Lung (tissue), 17 donors: ENCODE measurements at places on chromosomes 1 and 21.

DNA sequence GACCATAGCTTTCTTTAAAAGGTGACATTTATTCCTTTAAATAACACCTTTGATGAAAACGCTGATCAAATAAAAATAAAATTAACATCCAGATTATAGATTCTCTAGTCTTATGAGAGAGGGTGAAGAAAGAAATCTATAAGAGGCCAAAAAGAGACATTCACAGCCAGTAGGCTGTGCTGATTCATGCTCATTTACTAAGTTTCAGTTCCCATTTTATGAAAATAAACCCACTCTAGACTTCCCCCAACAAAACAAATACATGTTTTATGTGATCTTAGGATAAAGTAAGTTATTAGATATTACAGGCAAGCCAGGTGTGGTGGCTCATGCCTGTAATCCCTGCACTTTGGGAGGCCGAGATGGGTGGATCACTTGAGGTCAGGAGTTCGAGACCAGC is 21.1 kb downstream of the ESRRG start:
- no peak for DNase-seq

DNA sequence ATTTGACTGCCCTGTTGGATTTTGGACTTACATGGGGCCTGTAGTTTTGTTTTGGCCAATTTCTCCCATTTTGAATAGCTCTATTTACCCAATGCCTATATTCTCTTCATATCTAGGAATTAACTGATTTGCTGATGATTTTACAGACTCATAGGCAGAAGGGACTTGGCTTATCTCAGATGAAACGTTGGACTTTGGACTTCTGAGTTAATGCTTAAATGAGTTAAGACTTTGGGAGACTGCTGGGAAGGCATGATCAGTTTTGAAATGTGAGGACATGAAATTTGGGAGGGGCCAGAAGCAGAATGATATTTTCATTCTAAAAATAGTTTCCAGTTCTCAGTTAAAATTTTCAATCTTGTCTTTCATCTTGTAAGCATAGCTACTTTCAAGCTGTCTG is 222.3 kb downstream of the COP1 start:
- DNase-seq = no peak

DNA sequence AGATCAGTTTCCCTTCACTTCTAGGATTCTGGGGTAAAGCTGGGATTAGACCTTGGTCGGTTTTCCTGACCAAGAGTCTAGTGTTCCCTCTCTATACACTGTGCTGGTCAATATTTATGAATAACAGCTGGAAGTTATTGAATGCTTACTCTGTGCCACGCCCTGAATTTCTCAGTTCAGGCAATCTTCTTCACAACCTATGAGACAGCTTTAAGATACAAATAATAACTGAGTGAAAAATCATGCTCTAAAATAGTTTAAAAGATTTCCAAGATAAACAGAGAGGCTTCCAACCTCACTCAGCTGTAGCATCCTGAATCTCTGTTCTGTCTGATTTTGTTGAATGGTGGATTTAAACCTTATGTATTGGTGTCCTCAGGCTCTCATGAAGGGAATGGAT is 72.2 kb downstream of the GNG12 start:
- DNase-seq = no peak

DNA sequence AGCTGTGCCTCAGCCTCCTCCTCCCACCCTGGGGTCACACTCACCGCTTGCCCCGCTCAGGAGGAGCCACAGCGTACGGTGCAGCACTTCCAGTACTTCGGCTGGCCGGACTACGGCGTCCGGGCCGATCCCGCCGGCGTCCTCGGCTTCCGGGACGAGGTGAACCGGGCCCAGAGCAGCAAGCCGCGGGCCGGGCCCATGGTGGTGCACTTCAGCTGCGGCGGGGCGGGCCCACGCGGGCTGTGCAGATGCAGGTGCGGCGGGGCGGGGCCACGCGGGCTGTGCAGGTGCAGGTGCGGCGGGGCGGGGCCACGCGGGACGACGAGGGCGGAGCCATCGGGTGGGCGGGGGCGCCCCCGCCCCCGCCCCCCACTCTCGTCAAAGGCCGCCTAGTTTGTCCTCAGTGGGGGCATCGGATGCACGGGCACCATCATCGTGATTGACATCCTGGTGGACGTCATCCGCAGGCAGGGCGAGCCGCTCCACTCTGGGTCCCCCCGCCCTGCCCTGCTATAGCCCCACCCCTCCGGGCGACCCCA is 5.5 kb downstream of the RNF223 start:
- DNase-seq = no peak

DNA sequence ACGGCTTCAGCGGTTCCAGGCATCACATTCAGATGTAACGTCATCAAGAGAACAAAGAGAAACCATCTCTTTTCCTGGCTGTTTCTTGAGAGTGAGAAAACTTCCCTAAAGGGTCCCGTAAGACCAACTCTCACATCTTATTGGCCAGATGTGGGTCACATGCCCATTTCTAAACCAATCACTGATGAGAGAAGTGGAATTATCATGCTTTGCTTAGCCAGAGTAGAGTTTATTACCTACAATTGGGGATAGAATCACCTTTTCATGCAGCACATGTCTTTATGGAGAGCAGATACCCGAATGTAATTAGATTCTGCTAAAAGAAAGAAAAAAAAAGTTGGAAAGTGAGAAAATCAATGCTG is 54.4 kb downstream of the LYPLAL1 start:
- no peak for DNase-seq

- DNase-seq = no peak
Observed at GRCh38 chr1:232438476-232438875, 191.5 kb downstream of the SIPA1L2 start.

- no peak for DNase-seq
Observed at GRCh38 chr1:236497908-236498307, 25.9 kb upstream of the LGALS8 start.

GRCh38 chr1:227773558-227773957 is 38.3 kb downstream of the SNAP47 start:
- DNase-seq = no peak

GRCh38 chr21:35106246-35106835 is 57.2 kb upstream of the RUNX1 start:
- no peak for DNase-seq
